Chondrocyte (in vitro differentiated cells): ENCODE measurements at places on chromosomes 6 and 20.

DNA sequence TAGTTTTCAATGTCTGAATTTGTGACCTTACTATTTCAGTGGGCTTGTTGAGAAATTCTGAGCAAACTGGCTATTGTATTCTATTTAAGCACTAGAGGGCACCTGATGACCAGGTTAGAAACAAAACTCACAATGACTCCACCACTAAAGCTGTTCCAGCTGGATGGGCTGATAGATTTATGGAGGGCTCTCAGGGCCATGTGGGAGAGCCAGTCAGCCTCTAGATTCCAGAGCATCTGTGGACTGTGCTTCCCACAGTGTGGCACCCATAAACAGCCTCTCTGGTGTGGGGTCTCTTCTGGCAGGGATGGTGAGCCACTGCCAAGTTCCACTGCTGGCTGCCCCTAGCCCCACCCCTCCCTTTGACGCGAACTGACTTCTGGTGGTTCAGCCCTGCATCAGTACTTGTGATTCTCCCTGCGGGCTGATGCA is 29.2 kb downstream of the C6orf58 start:
- DNase-seq, result no peak

- DNase-seq, result no peak
Measured at GRCh38 chr6:167294651-167295494, 3.8 kb downstream of the UNC93A start.

GRCh38 chr6:107823047-107823557 is 1.0 kb downstream of the SCML4 start:
- no peak for DNase-seq

- no peak for DNase-seq
Measured at GRCh38 chr6:87212596-87212995, 57.2 kb downstream of the ZNF292 start.

- no peak for DNase-seq
Measured at GRCh38 chr6:170151804-170152123, 139.1 kb downstream of the DLL1 start.

- no peak for DNase-seq
Measured at GRCh38 chr6:111941686-111942330, 68.6 kb upstream of the FYN start.

DNA sequence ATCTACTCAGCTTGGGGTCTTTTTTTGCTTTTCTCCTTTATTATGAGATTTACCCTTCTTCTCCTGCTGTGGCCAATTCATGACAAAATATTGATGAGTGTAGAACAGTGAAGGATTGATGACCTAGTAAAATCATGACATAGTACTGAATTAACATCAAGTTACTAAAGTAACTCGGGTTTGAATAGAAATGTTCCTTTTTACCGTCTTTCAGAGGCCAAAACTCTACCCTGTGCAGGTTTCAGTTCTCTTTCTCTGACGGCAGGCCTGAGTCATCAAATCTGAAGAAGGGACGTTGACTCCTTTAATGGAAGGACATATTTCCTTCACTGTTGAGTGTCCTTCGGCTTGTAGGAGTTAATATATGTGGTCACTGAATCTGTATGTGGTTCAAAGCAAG is 80.7 kb downstream of the RREB1 start:
- no peak for DNase-seq

GRCh38 chr6:163355426-163355991 is 59.0 kb upstream of the QKI start:
- DNase-seq, result no peak

DNA sequence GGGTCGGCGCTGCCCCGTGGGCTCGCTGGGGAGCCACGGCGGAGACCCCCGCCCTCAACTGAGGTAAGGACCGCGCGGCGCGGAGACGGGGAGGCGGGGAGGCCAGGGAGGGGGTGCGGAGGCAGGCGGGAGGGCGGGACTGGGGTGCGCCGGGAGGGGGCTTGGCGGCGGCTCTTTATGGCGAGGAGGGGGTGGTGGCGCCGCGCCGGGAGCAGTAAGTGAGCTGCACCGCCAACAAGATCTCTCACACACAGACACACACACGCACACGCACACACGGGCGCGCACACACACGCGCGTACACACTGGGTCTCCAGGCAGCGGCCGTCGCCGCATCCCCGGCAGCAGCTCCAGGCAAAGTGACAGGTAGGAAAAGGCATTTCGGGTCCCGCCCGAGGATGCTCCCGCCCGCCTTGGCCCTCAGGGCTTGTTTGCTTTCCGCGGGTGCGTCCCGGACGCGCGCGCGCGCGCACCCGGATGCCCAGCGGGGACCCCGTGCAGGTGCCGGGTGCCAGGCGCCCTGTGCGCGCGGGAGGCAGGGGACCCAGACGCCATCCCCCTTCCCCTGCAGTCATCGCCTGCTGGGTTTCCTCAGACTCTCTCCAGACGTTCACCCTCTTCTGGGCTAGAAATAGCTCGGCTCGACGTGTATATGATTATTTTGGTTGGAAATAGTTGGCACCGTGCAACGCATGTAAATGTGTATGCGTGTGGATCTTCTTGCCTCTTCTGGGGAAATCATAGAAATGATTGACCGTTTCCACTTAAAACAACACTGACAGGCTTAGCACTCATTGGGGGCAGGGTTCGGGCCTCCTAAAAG is at the start of gene PLCB4:
TSS of gene PLCB4 (plus strand) at position 247 of the 823 bp plus-strand sequence. CDS start 238,728 bp downstream, outside the sequence.
- DNase-seq, result peak; percentile 94

- no peak for DNase-seq
Measured at GRCh38 chr6:117205876-117206275, 59.5 kb upstream of the VGLL2 start.

DNA sequence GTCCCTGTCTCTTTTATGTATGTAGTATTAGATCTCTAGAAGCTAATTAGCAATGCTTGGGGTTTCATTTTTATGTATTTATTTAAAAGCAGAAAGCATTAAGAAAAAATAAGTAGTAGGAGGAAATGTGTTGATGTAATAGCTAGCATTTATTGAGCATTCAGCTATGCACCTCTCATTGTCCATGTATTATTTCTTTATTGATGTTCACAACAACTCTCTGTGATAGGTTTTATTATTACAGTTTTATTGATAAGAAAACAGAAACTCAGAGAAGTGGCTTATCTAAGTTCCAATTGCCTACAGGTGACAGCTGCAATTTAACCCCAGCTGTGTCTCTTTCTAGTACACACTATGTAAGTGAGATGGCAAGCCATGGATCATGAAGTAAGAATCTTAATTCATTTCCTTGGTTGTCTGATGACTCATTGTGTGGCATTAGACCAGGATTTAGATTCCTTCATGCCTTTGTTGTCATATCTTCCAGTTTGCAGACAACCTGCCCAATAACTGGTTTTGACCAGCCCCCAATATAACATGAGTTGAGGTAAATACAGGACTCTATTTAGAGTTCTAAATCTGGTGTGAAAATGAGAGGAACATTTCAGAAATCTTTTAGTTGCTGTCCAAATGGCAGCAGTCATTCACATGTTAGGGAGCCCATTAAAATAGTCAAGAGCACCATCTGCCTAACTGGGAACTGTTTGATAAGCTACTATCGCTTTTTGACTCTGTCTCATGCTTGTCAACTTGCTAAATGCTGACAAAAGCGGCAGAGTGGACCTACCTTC is 170.8 kb upstream of the PHACTR1 start:
- no peak for DNase-seq

- no peak for DNase-seq
Measured at GRCh38 chr6:110567957-110568696, 91.7 kb upstream of the SLC22A16 start.

DNA sequence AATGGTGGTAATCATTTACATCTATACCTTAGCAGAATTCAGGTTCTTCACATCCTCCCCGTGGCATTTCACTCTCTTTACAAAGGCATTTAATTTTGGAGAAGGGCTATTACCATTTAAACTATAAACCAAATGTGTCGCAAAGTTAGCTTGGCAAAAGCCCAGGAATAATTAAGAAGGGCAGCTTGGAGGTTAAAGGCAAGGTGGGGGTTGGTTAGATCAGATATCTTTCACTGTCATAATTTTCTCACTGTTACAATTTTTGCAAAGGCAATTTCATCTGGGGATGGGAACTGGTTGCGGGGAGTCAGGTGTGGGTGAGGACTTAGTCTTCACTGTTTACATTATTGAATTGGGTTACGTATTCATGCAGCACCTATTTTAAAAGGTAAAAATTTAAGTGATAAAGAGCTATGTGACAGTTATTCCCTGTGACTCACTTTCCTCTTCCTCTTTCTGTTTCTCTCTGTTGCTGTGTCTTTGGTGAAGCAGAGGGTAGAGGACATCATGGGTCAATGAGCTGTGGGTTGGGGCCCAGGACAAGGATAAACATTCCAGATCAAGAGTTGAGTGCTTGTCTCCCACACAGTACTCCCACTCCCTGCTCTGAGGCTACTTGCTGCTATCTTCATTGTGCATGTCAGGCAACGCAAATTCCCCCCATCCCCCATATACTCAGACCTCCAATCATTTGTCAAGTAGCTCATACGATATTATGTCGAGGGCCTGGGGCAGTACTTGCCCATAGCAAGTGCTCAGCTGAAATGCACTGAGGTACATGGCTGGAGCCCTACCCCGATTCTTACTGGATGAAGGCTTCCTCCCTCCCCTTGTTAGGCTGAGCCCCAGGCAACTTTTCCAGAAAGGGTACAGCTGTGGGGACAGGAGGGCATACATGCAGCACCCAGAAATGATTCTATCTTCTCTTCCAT is 223.1 kb upstream of the MYLIP start:
- no peak for DNase-seq

GRCh38 chr6:140203661-140204147 is 829.3 kb upstream of the CITED2 start:
- no peak for DNase-seq

DNA sequence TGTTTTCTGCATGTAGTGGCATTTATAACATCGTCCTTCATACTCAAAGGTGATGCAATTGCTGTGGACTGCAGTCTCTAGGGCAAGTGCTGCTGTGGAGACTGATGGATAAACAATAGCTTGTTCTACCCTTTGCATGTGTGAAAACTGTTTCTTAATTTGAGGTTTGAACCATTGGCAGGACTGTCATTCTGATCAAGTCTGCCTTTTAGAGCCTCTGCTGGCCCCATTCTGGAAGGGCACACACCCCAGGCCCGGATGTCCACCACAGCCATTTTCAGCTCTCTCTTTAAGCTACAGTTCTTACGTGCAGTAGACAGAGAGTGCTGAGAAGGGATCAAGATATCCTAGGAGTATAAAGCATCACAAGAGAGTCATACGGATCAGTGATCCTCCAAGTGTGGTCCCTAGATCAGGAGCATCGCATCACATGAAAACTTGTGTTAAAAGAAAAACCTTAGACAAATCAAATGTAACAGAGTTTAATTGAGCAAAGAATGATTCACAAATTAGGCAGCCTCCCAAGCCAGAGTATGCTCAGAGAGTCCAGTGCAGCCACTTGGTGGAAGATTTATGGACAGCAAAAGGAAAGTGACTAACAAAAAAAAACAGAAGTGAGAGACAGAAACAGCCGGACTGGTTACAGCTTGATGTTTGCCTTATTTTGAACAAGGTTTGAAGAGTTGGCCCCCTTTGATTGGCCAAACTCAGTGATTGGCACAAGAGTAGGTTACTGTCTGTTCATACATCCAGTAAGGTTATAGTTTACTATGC is 52.0 kb downstream of the FRK start:
- no peak for DNase-seq

GRCh38 chr20:53565254-53565653 is 28.4 kb downstream of the ZNF217 start:
- no peak for DNase-seq

GRCh38 chr6:105330913-105331312 is 72.0 kb downstream of the PREP start:
- no peak for DNase-seq

GRCh38 chr6:70538376-70538775 is 28.4 kb upstream of the SDHAF4 start:
- DNase-seq, result no peak

- no peak for DNase-seq
Measured at GRCh38 chr6:30840084-30840934, 44.0 kb upstream of the DDR1 start.

DNA sequence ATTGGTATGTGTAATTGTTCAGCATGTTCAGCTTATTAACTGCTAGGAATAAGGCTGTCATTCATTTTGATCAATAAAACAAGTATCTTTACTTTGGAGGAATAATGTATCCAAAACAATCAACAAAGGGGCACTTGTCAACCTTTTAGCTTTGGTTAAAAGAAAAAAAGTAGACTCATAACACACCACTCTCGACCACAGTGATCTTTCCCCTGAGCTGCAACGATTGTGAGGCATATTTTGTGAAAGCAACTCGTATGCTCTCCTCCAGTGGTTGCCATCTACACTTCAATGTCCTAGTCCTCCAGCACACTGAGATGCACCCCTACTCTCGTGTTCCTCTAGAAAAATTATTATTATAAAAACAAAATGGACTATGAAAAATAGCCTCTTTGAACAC is 60.1 kb upstream of the PDE7B start:
- DNase-seq, result no peak

- no peak for DNase-seq
Measured at GRCh38 chr6:45256697-45257695, 71.1 kb upstream of the RUNX2 start.

- no peak for DNase-seq
Measured at GRCh38 chr6:112786801-112787200, 439.7 kb downstream of the RFPL4B start.

- DNase-seq, result no peak
Measured at GRCh38 chr6:112245511-112246203, 8.7 kb downstream of the LAMA4 start.

DNA sequence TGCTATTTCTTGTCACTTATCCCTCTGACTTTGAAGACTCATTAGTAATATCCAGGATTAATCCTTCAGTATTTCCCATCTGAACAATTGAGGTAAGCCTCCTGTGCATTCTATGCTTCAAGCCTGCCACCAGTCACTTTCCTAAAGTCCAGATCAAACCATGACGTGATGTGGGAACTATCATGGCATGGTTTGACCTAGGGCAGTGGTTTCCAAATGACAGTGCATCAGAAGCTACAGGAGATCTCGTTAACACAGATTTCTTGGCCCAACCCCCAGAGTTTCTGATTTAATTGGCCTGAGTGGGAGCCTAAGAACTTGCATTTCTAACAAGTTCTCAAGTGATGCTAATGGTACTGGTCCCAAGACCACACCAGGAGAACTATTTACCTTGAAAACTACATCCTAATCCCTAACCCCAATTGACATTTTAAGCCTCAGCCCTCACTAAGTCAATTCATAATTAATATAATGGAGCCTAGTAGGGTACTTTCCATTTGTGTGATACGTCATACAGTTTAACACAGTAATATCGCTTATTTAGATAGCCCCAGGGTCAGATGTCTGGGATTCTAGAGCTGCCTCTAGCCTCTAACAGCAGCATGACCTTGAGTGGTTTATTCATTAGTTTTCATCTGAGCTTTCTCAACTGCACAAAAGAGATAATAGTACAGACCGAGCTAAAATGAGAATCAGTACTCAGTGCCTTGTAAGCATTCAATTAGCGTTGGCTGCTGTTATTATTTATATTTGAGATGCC is 907.6 kb downstream of the TFAP2A start:
- DNase-seq, result no peak

GRCh38 chr20:24597051-24597450 is 127.6 kb downstream of the SYNDIG1 start:
- DNase-seq, result no peak

GRCh38 chr6:43290339-43290904 is 7.6 kb upstream of the SLC22A7 start:
- no peak for DNase-seq

DNA sequence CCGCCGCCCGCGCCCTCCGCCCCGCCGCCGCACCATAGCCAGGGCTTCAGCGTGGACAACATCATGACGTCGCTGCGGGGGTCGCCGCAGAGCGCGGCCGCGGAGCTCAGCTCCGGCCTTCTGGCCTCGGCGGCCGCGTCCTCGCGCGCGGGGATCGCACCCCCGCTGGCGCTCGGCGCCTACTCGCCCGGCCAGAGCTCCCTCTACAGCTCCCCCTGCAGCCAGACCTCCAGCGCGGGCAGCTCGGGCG is 1.5 kb downstream of the FOXC1 start:
- DNase-seq, result no peak

- no peak for DNase-seq
Measured at GRCh38 chr6:8066108-8066507, 1.9 kb upstream of the BLOC1S5 start.
